ENCODE measurements at places on chromosomes 12 and 14.
A peak's percentile ranks its signal among the peaks of the same experiment; 100 is the strongest.

DNA sequence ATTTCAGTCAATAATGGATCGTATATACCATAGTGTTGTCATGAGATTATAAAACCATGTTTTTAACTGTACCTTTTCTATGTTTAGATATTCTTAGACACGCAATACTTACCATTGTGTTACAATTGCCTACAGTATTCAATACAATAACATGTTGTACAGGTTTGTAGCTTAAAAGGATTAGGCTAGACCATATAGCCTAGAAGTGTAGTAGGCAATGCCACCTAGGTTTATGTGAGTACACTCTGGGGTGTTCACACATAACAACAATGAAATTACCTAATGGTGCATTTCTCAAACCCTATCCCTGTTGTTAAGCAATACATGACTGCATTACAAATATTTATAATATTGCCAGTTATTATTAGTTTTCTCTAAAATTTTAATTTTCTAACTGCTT is 144.2 kb downstream of the KCNC2 start:
- DNase-seq: no peak

GRCh38 chr14:93888995-93889394 is 38.1 kb upstream of the FAM181A start:
- no peak for DNase-seq

DNA sequence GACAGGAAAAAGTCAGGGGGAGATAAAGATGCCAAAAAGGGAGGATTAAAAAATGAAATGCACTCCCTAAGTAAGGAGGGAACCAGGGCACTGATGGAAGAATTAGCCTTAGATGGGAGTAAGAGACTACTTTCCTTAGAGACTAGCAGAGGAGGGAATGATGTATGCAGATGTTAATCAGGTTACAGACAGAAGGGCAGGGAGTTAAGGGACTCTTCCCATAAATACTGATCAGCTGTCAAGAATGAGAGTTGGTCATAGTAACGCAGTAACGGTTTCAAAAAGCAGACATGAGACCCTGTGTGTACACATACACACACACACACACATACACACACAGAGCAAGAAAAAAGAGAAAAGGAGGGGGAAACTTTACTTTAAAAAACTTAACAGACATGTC is 93.4 kb downstream of the PHLDA1 start:
- DNase-seq: no peak

DNA sequence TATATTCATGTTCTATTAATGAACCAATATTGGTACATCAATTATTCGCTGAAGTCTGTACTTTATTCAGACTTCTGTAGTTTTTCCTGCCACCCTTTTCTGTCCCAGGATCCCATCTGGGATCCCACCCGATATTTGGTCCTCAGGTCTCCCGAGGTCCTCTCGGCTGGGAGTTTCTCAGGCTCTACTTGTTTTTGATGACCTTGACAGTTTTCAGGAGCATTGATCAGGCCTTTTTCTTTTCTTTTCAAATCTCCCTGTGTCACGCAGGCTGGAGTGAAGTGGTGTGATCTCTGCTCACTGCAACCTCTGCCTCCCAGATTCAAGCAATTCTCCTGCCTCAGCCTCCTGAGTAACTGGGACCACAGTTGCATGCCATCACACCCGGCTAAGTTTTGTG is 11.2 kb downstream of the BRI3BP start:
- no peak for DNase-seq

DNA sequence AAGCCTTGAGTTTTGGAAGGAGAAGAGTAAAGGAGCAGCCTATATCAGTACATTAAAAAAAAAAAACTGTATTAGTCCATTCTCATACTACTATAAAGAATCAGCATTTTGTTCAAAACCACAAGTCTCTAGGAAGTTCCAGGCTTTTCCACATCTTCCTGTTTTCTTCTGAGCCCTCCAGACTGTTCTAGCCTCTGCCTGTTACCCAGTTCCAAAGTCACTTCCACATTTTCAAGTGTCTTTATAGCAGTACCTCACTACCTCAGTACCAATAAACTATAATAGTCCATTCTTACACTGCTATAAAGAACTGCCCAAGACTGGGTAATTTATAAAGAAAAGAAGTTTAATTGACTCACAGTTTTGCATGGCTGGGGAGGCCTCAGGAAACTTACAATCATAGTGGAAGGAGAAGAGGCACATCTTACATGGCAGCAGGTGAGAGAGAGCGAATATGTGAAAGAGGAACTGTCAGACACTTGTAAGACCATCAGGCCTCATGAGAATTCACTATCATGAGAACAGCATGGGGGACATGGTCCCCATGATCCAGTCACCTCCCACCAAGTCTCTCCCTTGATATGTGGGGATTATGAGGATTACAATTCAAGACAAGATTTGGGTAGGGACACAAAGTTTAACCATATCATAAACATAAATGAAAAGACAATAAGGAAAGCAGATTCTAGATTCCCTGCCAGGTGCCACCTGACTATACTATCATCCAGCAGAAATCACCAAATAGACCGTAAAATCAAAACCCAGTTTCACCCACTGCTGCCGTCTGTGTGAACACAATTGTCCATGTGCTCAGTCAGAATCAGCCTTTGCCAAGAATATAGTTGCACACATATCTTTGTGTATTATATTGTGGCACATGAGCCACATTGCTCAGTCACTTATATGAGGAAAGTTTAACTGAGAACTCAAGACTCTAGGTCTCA is 27.8 kb downstream of the TOGARAM1 start:
- no peak for DNase-seq

DNA sequence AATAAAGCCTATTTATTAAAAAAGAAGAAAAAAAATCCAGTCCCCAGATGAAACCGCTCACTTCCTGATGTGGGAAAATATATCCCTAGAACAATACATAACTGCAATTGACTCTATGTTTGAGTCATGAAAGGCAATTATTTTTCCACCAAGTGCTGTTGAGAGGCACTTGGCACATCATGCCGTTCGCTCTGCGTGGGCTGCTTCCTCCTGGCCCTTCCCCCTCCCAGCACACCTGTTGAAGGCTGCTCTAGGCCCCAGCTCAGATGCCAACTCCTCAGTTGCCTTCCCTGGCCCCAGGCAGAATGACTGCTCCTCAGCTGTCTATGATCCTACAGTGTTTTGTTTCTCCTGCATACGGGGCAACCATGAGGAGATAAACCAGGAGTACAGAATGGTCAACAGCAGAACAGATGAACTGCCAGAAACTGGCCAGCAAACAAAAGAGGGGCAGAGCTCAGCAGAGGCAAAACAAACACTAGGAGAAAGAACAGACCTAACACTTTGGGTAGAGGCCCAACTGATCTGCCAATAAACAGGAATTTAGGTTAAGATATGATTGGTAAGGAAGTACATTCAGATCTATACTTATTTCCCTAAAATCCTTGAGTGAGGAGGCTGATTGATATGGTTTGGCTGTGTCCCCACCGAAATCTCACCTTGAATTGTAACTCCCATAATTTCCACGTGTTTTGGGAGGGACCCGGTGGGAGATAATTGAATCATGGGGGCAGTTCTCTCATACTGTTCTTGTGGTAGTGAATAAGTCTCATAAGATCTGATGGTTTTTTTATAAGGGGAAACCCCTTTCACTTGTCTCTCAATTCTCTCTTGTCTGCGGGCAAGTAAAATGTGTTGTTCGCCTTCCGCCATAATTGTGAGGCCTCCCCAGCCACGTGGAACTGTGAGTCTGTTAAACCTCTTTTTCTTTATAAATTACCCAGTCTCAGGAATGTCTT is 58.6 kb downstream of the SLC38A1 start:
- no peak for DNase-seq

DNA sequence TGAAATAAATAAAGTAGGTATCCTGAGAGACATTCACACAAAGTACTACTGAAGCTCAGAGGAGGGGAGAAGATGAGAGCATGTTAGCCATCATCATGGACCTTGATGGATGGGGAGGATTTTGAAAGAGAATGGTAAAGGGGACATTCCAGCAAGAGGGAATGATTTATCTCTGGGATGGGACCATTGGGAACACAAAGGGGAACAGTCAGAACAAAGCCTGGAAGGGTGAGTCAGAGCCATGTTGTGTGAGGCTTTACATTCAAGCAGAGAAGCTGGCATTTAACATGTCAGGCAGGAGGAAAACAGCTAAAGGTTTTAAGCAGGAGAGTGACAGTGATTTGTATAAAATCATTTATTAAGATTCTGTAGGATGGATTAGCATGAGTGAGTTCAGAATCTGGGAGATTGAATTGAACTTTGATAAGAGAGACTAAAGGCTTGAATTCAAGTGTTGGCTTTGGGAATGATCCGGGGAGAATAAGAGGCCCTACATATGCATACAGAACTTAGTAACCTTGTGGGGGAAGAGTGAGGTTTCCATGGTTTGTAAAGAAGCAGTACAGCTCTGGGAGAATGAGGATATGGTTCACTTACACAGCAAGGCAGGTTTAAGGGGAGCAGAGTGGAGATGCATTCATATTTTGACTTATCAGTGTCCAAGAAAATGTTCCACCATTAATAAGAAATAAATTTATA is 174.4 kb downstream of the SYT10 start:
- DNase-seq: no peak

DNA sequence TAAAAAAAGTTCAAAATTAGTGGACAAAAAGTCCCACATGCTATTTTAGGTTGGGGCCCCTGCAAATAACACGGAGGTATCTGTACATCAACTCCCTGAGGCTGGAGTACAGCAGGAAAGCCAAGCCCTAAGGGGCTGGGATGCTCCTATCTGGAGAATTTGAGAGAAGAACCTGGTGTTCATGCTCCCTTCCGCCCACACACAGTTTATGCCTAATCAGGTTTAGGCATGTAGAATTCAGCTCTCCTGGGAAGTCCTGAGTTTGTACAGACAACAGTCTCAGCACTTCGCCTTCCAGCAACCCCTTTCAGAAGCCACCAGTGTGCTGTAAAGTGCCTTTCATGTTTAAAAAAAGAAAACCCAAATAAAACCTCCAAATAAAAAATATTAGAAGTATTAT is 237.3 kb upstream of the GRIP1 start:
- DNase-seq: no peak

DNA sequence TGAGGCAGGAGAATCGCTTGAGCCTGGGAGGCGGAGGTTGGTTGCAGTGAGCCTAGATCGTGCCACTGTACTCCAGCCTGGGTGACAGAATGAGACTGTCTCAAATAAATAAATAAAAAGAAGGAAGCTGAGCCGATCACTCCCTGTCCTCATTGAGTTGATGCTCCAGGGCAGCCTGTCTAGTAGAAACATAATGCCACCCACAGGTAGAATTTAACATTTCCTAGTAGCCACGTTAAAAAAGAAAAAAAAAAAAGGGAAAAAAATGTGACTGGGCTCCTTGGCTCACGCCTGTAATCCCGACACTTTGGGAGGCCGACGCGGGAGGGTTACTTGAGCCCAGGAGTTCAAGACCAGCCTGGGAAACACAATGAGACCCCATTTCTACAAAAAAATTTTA is 135.7 kb downstream of the SCARB1 start:
- no peak for DNase-seq

GRCh38 chr12:69679119-69679518 is 20.0 kb downstream of the BEST3 start:
- DNase-seq: no peak

DNA sequence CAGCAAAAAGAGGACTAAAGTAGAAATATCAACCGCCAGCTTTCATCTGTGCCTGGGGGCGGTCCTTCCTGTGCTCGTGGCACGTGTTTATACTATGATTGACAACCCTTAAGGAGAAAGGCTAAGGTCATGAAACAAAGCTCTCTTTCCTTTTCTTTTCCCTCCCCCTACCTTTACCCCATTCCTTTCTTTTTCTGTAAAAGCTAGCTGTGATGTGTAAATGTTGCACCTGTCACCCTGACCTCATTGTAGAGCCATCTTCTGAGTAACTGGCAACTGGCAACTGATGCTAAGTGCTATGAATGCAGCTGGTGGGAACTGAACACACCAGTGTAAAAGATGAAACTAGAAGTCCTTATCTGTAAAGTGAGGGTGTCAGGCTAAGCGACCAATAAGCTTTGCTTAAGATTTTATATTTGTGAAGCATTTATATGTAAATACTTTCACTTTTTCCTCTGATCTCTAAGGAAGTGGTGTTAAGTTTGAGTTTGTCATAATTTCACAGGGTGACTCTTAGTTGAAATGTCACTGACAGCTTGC is 102.8 kb upstream of the BCAT1 start:
- DNase-seq: peak; percentile 20

- no peak for DNase-seq
These were observed 452.4 kb upstream of the SEL1L start for GRCh38 chr14:81986005-81986404.

DNA sequence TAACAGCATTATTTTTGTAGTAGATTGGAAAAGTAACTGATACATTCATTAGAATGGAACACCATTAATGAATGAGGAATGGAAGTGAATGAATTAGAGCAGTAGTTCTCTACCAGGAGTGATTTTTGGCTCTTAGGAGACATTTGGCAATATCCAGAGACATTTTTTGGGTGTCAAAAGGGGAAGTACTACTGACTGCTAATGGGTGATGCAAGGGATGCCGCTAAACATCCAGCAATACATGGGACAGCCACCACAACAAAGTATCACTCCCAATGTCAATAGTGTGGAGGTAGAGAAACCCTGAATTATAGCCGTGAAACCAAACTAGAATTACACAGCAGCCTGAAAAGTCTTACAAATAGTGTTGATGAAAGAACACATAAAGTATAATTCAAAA is 1.5 kb downstream of the CHURC1 start:
- DNase-seq: no peak

- DNase-seq: no peak
These were observed 5.5 kb upstream of the PFDN5 start for GRCh38 chr12:53289891-53290290.

- no peak for DNase-seq
These were observed 35.5 kb downstream of the STXBP6 start for GRCh38 chr14:25014440-25014839.

DNA sequence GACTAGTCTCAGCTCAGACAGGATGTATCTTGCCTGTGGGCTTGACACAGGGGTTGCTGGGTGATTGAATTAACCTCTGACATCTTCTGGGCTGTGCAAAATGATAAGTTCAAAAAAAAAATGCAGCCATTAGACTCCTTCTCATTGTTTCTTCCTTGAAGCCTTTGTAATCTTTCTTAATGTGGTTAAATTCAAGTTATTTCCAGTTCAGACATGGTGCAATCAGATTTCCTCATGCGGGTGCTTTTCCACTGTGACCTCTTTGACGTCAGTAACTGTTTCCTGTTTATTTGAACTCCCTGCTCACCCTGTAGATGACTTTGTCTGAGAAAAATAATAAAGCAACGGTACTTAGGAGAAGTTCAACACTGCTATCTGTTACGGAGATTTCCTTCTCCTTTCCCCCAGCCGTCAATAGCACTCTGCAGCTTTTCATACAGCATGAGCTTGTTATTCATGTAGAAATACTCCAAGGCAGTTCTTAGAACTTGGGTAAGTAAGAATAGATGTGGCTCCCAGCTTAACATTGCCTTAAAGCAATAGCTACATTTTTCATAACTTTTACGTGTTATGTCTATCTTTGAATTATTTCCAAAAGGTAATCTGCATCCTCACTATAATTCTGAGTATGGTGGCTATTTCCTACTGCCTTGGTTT is 155.5 kb downstream of the PRKCH start:
- DNase-seq: peak; percentile 43

All from activated T-helper 1 cell treated with anti-CD3 and anti-CD28 coated beads, Interleukin-2, amount 50 U/mL, for 16 hours (primary cell).